Chondrocyte (in vitro differentiated cells): ENCODE measurements at places on chromosomes 2 and 18. TPM values are rescaled to one million over a fixed set of nuclear protein-coding genes. Genes with fewer than 3 reads are reported as not detected.
A peak's percentile ranks its signal among the peaks of the same experiment; 100 is the strongest.

AQP12B gene
- total RNA-seq: not detected in 3 replicates

UGT1A10 gene
- not detected in 3 replicates for total RNA-seq

KIAA2012 gene
- not detected in 3 replicates for total RNA-seq

MAB21L4 gene
- total RNA-seq: not detected in 3 replicates

SLC39A10 gene
- 19.8 to 39.6 TPM (median 24.0 TPM) in 3 replicates for total RNA-seq

ALK gene
- total RNA-seq: 0.07 to 0.08 TPM in 2 of 3 replicates, not detected in the other

PROM2 gene
- total RNA-seq: 1.5 to 1.7 TPM (median 1.7 TPM) in 3 replicates

TMEM131 gene
- 31.0 to 31.7 TPM (median 31.4 TPM) in 3 replicates for total RNA-seq

L3MBTL4 gene
- 0.41 to 1.9 TPM (median 1.0 TPM) in 3 replicates for total RNA-seq

MDH1B gene
- total RNA-seq: 0.82 to 1.5 TPM (median 0.90 TPM) in 3 replicates

ERFE gene
- total RNA-seq: 1.8 to 10.3 TPM (median 9.4 TPM) in 3 replicates

- no peak for DNase-seq
Measured at GRCh38 chr2:96608469-96609455, 29.4 kb downstream of the KANSL3 start.

GRCh38 chr2:16094811-16095210 lies 154.5 kb downstream of the MYCN start:
- no peak for DNase-seq

- DNase-seq: no peak
Measured at GRCh38 chr2:49845671-49846070, 691.4 kb upstream of the FSHR start.

DNA sequence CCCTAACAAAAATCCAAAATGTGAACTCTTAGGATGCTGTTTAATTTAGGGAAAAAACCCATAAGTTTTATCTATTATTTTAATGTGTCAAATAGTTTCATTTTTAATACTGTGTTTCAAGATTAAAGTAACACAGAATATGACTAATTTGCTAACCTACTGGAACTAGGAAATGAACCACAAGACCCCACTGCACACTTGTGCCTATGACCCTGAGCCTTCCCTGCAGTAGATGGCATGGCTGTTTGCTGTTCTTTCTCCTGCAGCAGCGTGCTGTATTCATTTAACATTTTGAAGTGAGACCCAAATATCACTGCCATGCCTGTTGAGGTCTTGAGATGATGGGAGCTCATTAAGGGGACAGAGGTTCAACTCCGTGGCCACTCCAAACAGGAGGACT lies 565.2 kb upstream of the NRP2 start:
- no peak for DNase-seq

DNA sequence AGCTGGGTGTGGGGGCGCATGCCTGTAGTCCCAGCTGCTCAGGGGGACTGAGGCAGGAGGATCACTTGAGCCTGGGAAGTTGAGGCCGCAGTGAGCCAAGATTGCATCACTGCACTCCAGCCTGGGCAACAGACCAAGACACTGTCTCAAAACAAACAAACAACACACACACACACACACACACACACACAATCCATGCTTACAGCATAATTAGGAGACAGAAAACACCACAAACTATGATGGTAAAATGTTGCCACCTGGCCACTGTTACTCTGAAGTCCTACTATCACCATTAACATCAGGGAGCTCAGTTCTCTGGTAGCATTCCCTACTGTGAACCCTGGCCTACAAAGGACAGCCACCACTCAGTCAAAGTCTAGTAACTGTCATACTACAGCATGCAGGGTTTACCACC lies 18.3 kb downstream of the DNPEP start:
- DNase-seq: no peak

DNA sequence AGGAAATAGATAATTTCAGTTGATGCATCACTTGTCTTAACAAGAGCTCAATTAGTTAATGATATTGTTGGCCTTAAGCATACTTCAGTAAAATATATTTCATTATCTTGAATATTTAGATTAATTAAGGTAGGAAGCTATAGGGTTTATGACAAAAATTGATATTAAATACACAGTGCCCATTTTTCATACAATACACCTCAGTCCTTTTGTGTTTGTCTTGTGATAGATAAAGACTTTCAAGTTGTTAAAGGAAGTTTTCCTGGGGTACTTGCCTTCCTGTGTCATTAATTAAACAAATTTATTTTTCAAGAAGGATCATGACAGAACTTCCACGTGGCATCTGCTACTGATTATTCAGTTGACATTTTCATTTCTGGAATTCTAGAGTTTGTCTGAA lies 420.5 kb downstream of the MTX2 start:
- DNase-seq: no peak

GRCh38 chr2:96148410-96149217 lies 3.4 kb upstream of the DUSP2 start:
- DNase-seq: peak; percentile 89

GRCh38 chr2:181070119-181070835 lies 89.9 kb downstream of the UBE2E3 start:
- DNase-seq: no peak

DNA sequence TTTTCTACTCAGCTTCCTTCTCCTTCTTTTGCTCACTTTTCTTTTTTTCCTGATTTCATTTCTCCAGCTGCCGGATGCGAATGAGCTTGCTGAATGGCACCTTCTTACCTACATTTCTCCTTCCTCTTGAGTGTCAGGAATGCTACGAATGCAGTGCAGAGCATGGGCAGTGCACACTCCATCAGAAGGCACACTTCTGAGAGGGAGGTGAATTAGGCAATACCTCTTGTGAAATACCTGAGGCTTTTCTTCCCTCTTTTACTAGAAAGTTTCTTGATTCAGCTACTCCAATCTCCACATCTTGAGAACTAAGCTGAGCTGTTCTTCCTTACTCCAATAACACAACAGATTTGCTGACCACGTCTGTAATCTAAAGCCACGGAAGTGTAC lies 51.1 kb downstream of the PLEKHM3 start:
- DNase-seq: no peak

DNA sequence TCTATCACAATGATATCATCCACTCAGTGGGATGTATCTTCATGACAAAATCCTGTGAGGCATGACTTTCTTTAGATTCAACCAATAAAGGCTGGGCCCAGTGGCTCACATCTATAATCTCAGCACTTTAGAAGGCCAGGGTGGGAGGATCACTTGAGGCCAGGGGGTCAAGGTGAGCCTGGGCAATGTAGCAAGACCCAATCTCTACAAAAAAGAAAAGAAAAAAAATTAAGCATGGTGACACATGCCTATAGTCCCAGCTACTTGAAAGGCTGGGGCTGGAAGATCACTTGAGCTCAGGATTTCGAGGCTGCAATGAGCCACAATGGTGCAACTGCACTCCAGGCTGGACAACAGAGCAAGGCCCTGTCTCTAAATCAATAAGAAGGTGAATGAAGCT lies 68.0 kb downstream of the PLB1 start:
- DNase-seq: no peak

- DNase-seq: no peak
Measured at GRCh38 chr2:240245184-240245583, 104.7 kb upstream of the OTOS start.

DNA sequence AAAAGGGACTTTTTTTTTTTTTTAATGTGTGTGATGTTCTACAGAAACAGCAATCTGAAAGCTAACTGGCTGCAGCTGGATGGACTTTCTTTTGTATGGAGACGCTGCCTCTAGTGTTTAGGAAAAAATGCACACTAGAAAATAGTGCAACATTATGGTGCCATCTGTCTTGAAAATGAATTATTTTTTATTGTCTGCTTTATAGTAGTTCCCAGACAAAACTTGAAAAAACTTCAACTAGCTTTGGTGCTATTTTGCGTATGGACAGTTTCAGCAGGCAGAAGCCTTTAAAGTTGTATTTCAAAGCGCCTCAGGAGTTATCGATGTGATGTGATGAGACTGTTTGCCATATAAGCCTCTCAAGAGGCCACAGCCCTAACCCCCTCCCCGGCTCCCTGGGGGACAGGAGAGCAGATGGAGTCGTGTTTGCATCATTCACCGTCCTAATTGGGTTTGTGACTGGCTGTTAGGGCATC lies 86.9 kb downstream of the LTBP1 start:
- DNase-seq: no peak

DNA sequence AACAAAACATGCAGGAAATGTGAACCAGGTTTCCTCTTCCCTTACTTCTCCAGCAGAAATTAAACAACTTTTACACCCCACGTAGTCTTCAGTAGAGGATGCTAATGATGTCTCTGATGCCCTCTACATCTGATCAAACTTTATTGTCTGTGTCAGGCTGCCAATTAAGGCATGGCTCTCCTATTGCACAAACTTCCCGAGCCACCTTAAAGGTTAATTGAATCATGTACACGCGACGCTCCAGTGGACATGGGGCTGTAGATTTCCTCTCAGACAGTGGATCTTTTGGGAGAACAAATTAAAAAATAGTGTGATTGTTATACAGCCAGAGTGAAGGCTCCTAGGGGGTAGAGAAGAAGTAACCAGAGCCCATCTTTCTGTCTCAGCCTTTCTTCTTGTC lies 301.6 kb downstream of the SMAD2 start:
- no peak for DNase-seq

DNA sequence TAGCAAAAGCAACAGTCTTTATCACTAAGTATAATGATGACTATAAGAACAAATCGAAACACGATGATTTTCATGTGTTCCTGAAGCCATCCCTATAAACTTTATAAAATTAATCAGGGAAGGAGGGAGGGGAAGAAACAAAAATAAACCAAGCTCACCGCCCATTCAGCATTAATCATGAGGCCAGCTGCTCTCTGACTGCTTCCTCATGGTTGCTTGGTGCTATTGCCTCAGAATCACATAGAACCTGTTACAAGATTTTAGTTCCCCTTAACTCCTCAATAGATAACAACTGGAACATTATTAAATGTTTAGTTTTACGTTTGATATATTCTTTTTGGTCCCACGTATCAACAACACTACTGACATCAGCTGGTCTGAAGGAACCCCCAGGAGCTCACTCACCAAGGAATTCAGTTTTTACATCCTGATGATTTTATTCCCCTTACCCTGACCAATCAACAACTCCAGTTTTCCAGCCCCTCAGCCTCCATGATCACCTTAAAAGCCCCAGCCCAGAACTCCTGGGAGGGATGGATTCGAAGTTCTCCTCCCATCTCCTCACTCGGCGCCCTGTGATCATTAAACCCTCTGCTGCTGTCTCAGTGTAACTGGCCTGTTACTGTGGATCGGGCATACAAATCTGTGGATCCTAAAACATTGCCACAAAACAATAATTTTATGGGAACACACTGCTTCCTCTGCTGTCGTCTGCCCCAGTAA lies 10.6 kb upstream of the HNRNPLL start:
- DNase-seq: no peak

DNA sequence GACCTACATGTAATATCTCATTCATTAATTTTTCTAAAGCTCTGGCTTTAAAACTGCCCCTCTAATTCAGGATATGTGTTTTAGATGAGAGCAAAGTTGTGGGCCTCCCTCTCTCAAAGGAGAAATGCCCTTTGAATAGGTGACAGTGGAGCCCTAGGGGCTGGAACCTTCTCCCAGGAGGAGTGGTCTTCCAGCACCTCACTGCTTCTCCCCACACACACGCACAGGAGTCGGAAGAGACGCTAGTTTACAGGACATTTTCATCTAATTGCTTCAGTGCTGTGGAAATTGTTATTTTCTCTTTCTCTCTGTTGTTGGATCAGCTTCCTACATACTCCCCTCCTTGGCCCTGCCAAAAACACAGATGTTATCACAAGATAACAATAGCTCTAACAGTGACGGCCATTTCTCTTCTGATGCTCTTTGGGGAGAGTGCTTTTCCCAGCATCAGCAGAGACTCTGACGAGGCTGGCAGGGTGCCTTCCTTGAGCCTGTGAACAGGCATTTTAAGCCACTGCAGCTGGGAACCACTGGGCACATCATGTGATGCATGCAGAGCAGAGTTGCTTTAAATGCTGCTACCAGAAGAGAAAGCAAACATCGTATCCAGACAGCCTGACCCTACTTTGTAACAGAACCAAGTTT lies 209.4 kb upstream of the SP5 start:
- DNase-seq: no peak

DNA sequence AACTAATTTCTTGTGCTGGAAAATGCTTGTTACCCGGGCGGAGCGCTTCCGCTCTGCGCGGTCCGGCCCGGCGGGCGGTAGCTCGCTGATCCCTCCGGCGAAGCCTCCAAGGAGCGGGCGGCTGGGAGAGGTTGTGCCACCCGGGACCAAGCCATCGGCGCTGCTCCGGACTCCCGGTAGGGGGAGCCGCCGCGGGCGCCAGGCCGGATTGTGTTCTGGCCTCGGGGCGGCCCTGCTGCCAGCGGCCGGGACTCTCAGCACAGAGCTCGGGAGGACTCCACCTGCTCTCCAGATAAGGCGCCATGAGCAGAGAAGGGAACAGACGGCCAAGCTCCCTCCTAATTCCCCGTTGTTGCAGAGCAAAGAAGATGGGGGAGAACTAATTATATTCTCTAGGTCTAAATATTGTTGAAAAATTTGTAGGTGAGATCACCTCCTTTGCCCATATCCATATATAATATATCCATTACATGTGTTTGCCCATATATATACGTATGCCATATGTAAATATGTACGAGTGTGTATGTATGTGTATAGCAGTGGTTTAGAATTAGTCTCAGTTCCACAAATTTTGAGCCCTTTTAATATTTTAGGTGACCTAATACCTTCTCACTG lies 13.8 kb upstream of the SATB2 start:
- no peak for DNase-seq

- DNase-seq: no peak
Measured at GRCh38 chr18:52657043-52657805, 317.2 kb downstream of the DCC start.

DNA sequence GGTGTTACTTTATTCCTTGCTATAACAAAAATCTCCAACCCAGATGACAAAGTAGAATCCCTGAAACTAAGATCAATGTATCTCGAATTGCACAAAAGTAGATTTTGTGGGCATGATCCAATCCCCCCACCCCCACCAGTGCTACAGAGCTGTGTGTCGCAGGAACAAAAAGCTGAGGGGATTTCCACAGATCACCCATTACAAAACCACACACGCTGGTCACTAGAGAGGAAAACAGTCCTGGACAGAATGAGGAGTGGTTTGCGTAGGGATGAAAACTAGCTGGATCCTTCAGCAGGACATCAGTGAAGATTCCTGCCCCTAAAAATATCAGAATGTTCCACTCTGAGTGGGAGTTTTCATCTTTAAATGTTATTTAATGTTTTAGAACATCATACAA lies 165.3 kb upstream of the STK17B start:
- no peak for DNase-seq

GRCh38 chr2:98382739-98383138 lies 36.5 kb downstream of the CNGA3 start:
- peak; percentile 71 for DNase-seq
